Aorta (tissue), 5 donors: ENCODE measurements at places on chromosomes 1 and 21. TPM values are rescaled to one million over a fixed set of nuclear protein-coding genes. Genes with fewer than 3 reads are reported as not detected.

- no peak for DNase-seq
These were observed 26.6 kb downstream of the PROK1 start for GRCh38 chr1:110477445-110477957.

- DNase-seq, result no peak
These were observed 67.8 kb upstream of the UBE2U start for GRCh38 chr1:64135462-64136223.

- no peak for DNase-seq
These were observed 16.8 kb downstream of the ATP8B2 start for GRCh38 chr1:154342132-154342531.

DNA sequence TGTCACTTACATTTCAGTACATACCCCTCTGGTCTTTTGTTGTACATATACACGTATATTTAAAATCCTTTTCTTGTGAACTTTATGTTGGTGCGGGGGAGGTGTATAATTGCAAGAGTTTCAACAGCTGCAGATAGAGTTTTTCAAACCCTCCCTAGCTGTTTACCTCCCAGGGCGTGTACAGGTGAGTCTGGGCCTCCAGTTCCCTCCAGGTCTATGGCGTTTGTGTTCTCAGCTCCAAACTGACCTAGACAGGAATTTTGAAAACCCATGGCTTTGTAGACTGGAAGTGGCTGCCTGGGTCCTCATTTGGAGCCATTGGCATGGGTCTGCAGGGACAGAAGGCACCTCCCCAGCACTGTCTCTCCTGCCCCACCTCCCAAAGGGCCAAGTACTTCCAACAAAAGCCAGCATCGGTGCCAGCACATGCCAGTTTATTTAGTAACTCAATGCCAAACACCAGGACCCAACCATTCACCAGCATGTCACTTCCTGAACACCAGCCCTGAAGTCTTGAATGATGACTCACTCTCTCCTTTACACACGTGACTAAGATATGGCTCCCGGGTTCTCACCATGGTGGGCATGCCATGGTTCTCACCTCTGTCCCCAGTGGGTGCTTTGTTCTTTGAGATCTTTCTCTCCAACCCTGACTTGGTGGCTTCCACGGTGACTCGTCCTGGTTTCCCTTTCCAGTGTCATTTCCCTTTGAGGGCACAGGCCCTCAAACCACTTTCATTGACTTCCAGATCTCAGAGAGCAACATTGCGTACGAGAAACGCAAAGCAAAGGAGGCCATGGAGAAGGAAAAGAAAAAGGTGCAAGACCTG is 57.3 kb upstream of the EFHD2 start:
- peak; percentile 60 for DNase-seq

DNA sequence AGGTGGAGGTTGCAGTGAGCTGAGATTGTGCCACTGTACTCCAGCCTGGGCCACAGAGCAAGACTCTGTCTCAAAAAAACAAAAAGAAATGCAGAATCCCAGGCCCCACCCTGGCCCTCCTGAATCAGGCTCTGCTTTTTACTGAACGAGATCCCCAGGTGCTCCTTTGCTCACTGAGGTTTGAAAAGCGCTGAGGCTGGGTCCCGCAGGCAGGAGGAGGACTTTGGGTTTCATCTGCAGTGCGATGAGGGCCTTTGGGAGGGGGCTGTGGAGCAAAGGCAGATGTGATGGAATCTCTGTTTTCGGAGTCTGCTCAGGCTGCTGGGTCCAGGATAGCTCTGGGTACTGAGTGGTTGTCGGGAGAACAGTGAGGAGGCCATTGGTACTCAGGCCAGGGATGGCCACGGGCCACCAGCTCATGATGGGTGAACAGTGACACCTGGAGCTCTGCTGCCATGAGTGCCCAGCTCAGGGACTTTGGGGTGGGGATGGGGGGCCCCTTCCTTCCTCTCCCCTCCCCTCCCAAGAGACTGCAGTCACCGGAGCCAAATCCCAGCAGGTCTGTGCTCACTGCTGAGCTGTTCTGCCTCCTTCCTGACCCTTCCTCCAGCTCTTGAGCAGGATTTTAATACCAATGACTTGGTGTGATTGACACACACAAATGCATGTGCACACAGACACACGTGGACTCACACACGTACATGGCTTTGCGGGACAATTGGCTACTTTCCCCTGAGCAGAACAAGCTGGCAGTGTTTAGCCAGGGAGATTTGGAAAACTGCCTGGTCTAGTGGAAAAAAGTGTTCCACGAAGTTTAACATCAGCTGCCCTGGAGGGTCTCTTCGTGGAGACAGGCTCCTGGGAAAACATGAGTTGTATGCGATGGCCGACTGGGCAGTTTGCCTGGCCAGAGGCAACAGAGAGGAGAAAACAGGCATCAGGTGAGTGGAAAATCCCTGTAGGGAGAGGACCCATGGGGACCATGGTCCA is 3.6 kb upstream of the DHRS3 start:
- peak; percentile 63 for DNase-seq

GRCh38 chr1:246790833-246791232 is 66.6 kb downstream of the SCCPDH start:
- DNase-seq, result no peak

- DNase-seq, result no peak
These were observed 277.0 kb upstream of the BRINP3 start for GRCh38 chr1:190754666-190755065.

GRCh38 chr1:55685560-55685959 is 470.4 kb upstream of the USP24 start:
- DNase-seq, result no peak

GRCh38 chr1:214192825-214193643 is 87.9 kb upstream of the SMYD2 start:
- DNase-seq, result no peak

DNA sequence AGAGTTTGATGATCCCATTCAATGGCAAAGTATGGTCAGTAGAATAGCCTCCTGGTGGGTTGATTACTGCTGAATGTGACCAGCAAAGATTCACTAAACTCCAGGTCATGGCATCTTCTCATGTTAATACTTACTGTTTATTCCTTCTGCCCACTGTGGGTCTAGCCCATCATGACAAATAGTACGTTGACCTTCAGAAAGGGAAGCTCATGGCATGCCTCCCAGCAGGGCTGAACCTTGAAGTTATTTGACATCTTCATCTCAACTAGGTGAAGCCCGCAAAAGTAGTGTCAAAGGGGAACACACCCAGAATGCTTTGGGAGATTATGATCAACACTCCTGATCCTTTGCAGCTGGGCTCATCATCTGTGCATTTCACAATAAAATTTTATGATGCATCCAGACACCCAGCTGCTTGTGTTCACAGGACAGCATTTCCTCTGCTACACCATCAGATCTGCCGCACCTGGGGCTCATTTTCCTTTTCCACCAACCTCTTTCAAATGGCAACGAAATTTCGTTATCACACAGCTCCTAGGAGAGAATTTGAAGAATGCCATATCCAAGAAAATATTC is 49.6 kb downstream of the HLX start:
- no peak for DNase-seq

DNA sequence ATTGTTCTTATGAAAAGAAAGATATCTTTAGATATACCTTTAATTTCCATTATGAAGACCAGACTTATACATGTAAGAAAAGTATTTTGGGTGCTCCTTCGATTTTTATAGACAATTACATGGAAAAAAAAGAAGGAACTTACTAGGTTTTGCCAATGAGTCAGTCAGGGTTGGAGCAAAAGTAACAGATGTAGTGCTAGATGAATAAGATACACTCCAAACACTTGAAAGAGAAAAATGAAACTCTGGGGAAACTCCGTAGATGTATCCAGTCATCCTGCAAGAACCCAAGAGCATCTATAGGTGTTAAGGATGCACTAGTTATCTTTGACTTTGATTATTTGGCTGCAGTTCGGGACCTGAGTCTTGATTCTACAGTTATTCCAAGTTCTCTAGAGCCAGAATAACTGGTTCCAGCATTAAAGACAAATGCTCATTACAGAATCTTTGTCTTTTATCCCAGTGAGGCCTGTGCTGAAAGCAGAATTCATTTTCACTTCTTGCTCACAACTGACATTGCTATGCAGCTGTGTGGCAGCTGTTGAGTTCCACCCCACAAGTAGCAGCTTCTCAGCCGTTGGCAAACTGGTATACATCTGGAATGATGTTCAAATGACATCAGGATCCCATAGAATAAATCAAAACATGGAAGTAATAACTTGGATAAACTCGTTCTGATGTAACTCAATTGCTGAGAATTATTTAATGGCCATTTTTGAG is 326.1 kb downstream of the ASTN1 start:
- no peak for DNase-seq

DNA sequence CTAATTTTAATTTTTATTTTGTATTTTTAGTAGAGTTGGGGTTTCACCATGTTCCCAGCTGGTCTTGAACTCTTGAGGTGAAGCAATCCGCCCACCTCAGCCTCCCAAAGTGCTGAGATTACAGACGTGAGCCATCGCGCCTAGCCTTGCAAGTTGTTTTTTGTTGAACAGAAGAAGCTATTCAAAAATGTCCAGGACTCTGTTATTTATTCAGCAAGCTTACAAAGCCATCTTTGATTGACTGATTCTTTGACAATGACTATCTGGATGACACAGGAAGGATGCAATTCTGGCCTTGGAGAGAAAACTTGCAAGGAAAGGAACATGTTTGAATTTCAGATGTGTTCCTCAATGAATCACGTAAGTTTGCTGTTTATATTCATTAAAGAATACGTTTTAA is 63.5 kb downstream of the MAP3K7CL start:
- no peak for DNase-seq

DNA sequence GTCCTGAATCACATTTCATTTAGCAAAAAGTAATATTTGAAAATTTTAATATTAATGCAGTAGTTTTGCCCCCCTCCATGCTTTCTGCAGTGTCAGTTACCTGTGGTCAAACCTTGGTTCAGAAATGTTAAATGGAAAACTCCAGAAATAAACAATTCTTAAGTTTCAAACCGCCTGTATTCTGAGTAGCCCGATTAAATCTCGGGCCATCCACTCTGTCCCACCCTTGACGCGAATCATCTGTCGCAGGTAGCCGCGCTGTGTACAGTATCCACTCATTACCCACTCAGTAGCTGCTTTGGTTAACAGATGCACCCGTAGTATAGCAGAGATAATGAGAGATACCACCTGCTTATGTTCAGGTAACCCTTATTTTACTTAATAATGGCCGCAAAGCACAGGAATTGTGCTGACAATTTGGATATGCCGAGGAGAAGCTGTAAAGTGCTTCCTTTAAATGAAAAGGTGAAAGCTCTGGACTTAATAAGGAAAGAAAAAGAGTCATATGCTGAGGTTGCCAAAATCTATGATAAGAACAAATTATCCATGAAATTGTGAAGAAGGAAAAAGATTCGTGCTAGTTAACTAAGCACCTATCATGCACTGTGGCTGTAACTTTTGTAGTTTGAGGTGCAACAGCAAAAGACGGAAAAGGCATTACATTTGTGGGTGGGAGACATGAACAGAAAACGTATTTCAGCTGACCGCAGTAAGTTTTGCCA is 889 bp upstream of the SCYL3 start:
- DNase-seq, result no peak

HJV gene
- total RNA-seq, result not detected

EPHA10 gene
- total RNA-seq, result 0.12 TPM
